ENCODE measurements at places on chromosomes 16 and 17. TPM values are rescaled to one million over a fixed set of nuclear protein-coding genes. Genes with fewer than 3 reads are reported as not detected.

KRTAP16-1 gene
- not detected for total RNA-seq

PMP22 gene
- total RNA-seq = 271 TPM

CCL8 gene
- not detected for total RNA-seq

GPR179 gene
- total RNA-seq = not detected
